Anterior cingulate cortex (tissue), 58 donors: ENCODE measurements at places on chromosomes 2 and 18.

GRCh38 chr2:14909795-14910194, 277.3 kb downstream of the LRATD1 start:
- no peak for DNase-seq

- DNase-seq = no peak
Measured at GRCh38 chr2:174337337-174338146, 2.8 kb downstream of the SP9 start.

DNA sequence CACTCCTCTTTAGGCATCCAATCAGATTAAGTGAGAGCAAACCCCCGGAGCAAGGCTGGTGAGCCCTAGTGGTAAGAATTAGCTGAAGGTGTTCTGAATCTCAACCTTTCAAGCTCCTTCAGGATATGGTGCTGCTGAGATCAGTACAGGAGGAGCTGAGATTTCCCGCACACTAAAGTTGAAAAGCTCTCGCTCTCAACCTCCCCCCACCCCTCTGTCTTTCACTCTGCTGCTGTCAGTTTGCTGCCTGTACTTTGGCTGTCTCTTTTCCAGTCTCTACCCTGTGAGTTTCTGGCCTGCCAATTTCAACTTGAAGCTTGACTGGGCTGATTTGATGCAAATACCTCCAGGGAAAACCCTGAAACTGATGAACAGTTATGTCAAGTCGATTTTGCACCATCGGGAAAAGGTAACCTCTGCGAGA, 15.7 kb downstream of the ZEB2 start:
- DNase-seq = no peak

DNA sequence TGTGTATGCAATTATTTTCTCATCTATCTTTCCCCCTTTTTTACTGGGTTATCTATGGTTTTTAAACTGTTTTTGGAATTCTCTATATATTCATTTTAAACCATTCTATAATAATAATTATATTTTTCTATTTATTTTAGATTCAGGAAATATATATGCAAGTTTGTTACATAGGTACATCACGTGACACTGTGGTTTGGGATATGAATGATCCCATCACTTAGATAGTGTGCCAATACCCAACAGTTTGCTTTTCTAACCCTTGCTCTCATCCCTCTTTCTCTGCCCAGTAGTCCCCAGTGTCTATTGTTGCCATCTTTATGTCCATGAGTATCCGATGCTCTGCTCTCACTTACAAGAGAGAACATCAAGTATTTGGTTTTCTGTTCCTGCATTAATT, 65.8 kb upstream of the SPHKAP start:
- no peak for DNase-seq
